Smooth muscle cell of the pulmonary artery (primary cell): ENCODE measurements at places on chromosomes 1 and 21. TPM values are rescaled to one million over a fixed set of nuclear protein-coding genes. Genes with fewer than 3 reads are reported as not detected.

The HSD11B1 gene
- total RNA-seq: 3.3 and 9.6 TPM in 2 replicates

The RBP7 gene
- 0.26 TPM in 1 of 2 replicates, not detected in the other for total RNA-seq

The TFF3 gene
- not detected in 2 replicates for total RNA-seq

The TCHH gene
- total RNA-seq: 0.03 TPM in 1 of 2 replicates, not detected in the other

The NBPF10 gene
- 2.8 and 4.7 TPM in 2 replicates for total RNA-seq

The PLA2G2F gene
- total RNA-seq: not detected in 2 replicates

The ZNF648 gene
- total RNA-seq: not detected in 2 replicates
